Brain pericyte (primary cell): ENCODE measurements at places on chromosomes 1 and 21.
A peak's percentile ranks its signal among the peaks of the same experiment; 100 is the strongest.

- no peak for DNase-seq
Measured at GRCh38 chr1:23930861-23931490, 17.8 kb upstream of the CNR2 start.

DNA sequence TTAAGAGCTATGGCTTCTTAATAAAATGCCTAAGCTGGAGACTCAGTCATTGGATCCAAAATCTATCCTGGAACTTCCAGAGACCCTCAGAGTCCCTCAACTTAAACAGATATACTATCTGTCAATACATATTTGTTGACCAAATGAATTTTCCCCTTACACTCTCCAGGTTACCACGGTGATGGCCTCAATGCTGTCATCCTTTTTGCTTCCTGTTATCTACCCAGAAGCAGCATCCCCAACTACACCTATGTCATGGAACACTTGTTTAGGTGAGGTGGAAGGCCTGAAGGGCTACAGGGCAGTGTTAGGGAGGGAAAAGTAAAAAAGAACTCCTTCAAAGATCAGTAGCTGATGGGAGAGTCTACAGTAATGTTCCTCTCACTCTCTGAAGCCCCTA, 4.4 kb upstream of the C1orf56 start:
- no peak for DNase-seq

- peak; percentile 98 for DNase-seq
Measured at GRCh38 chr21:28992526-28993292, at the start of gene LTN1. LTN1 (minus strand) TSS chr21:28992877; CDS start chr21:28992805, 72 bp downstream.

GRCh38 chr1:166127003-166127402, 39.8 kb downstream of the FAM78B start:
- DNase-seq: no peak

GRCh38 chr21:46115441-46116188, 17.7 kb downstream of the COL6A2 start:
- no peak for DNase-seq

DNA sequence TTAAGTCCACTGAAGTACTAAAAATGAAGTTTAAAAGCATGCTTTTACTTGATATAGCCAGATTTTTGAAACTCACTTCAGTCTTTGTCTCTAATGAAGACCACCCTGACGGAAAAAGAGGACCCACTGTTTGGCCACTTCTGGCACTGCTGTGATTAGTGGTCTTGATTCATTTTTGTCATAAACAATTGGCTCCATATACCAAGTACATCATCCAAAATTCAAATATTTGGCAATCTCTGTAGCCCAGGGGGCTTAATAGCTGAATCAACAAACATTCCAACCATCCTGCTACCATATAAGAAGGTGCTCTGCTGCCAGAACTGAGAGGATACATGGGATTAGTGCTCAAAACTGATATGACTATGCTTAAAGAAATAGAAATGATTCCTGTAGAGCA, 156.0 kb downstream of the COL24A1 start:
- no peak for DNase-seq

- DNase-seq: no peak
Measured at GRCh38 chr1:114009393-114009792, 30.1 kb downstream of the OLFML3 start.

DNA sequence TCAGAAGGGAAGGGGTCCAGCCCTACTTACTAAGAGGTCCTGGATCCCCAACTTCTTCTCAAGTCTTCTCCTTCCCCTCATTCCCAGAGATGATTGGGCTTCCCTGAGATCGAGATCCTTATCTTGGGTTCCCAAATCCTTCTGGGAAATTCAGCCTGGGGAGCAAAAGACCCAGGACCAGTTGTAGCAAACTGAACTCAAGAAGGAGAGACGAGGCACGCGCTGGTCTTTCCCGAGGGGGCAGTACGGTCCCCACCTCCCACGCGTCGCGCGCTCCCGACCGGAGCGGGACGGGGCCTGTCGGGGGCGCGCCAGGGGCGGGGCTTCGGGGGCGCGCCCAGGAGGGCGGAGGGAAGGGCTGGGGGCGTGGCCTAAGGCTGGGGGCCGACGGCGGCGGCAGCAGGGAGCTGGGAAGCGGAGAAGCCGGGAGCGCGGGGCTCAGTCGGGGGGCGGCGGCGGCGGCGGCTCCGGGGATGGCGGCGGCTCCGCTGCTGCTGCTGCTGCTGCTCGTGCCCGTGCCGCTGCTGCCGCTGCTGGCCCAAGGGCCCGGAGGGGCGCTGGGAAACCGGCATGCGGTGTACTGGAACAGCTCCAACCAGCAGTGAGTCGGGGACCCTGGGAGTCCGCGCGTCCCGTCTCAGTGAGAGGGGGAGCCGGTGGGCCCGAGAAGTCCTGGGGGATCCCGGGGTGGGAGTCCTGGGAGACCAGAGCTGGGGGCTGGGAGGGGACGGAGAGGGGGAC, at the start of gene EFNA3:
EFNA3 (plus strand) TSS at position 369 of the 741 bp plus-strand sequence; CDS start at position 474, 105 bp downstream.
- no peak for DNase-seq

DNA sequence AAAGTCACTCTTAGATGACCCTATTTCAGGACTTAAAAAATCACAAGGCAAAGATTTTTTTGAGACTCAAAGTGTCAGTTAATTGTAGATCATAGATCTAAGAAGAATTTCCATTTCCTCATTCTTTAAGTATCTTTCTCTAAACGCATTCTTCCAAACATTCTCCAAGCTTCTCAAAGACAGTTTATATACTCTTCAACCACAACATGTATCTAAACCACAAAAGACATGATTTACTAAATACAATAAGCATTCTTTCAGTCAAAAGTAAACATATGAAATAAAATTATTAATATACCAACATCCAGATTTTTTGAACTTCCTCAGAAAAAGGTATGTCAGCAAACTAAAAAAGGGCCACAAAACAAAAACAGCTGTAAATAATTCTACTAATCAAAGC, 24.4 kb downstream of the RC3H1 start:
- no peak for DNase-seq

DNA sequence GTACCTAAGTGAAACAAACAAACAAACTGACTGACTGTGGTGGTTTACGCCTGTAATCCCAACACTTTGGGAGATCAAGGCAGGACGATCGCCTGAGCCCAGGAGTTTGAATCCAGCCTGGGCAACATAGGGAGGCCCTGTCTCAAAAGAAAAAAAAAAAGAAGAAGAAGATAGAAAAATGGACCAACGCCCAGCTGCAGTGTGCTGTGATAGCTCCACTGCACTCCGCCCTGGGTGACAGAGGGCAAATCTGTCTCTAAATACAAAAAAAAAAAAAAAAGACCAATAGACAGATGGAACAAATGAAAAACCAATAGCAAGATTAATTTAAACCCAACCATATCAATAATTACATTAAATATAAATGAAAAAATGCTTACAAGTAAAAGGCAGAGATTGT, 13.9 kb downstream of the AKR7A3 start:
- no peak for DNase-seq

DNA sequence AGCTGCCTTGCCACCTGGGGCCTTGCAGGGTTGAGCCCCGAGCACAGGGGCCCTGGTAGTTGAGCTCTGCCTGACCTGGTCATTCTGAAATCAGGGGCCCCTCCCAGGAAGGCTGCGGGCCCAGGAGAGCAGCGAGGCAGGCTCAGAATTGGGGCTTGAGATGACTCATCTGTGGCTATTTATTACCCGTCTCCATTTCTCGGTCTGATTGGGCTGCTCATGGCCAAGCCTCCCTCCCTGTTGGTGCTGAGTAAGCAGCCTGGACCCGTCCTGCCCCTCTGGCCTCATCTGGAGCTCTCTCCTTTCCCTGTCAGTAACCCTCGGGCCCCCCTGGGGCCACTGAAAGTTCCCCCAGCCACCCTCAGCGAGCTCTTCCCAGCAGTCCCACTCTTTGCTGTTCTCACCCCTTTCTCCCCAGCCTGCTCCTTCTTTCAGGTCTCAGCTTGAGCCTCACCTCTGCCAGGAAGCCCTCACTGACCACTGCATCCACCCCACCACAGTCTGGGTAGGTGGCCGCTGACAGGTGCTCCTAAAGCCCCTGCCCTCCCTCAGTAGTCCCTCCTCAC, 11.0 kb upstream of the TNFRSF8 start:
- DNase-seq: no peak

DNA sequence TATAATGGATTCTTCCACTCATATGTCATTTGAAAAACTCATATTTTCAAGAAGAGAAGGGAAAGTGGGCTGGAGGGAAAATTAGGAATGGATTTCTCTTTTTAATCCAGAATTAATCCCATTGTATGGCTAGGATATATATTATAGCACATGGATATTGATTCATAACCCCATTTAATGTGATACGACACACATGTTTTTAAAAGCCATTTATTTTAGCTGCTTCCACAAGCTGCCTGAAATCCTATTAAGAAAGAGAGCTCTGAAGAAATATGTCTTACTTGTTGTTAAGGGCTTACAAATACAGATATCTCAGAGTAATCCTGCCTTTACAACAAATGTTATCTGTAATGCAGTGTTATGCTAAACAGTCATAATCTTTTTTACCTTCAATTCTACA, 598.6 kb downstream of the AMY1C start:
- no peak for DNase-seq

DNA sequence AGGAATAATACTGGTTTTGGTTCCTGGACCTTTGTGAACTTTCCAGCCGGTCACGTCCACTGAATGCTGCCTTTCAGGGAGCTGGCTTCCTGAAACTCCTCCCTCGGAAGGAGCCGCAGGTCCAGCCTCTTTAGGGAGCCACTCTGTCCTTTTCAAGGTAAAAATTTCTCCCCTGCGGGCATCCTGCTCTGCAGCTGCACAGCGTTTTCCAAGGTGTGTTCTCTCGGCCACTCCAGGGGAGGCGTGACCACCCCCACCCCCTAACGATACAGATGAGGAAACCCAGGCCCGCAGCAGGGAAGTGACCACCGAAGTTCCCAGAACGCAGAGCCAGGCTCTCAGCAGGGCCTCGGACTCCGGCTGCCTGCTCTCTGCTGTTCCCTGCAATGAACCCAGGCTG, 21.5 kb downstream of the PADI2 start:
- DNase-seq: no peak

- no peak for DNase-seq
Measured at GRCh38 chr21:45588871-45589491, 46.7 kb upstream of the SLC19A1 start.

- DNase-seq: peak; percentile 42
Measured at GRCh38 chr1:27525296-27526272, 35.6 kb upstream of the WASF2 start.

GRCh38 chr1:160628799-160629263, 18.0 kb downstream of the SLAMF1 start:
- no peak for DNase-seq

DNA sequence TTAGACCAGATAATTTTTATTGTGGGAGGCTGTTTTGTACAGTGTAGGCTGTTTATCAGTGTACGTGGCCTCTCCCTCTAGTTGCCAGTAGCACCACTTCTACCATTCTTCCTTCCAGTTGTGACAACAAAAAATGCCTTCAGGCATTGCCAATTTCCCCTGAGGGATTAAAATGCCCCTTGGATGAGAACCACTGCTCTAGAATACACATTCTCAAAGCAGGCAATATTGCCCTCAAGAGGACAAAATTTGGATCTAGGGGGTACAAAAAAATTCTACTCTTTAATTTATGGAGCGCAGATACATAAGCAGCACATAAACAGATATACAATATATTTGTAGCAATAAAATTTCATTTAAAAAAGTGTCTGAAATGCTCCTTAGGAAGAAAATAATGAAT, 674.6 kb downstream of the PTPRC start:
- DNase-seq: no peak

GRCh38 chr1:201267481-201268229, 15.7 kb upstream of the PKP1 start:
- DNase-seq: no peak

GRCh38 chr1:162192306-162192678, 122.8 kb downstream of the NOS1AP start:
- no peak for DNase-seq
